GM23248 (cell line): ENCODE measurements at places on chromosomes 7 and 10.

DNA sequence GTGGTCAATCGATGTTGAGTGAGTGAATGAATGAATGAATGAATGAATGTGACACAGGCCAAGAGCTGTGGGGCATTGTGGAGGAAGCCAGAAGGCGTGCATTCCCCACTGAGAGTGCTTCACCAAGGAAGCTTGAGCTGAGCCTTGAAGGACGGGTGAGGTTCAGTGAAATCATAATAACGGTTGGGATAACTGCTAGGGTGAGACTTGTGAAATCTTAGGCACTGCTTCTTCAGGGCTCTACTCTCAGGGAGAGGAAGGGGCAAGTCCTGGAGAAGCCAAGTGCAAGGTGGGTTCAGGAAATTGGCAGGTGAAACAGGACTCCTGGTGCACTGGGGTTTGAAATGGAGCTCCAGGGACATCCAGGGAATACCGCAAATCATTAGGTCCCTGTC lies 23.7 kb upstream of the PRKAG2 start:
- DNase-seq, result no peak
- no peaks in the 10 kb centered on the region for H3K4me1 ChIP-seq
- H3K36me3 ChIP-seq, result no peaks in the 10 kb centered on the region
- H3K27ac ChIP-seq, result no peak overlapping the region
- H3K4me3 ChIP-seq, result no peak overlapping the region
- H3K27me3 ChIP-seq, result peaks cover 54% of the 10 kb centered on the region

- H3K4me3 ChIP-seq, result no peak overlapping the region
- H3K27me3 ChIP-seq, result no peaks in the 10 kb centered on the region
Measured at GRCh38 chr10:29623797-29624196, 11.0 kb downstream of the SVIL start.

GRCh38 chr10:101233443-101233842 lies 4.2 kb upstream of the LBX1 start:
- peaks cover 94% of the 10 kb centered on the region for H3K27me3 ChIP-seq
- no peaks in the 10 kb centered on the region for H3K36me3 ChIP-seq
- no peak for DNase-seq
- H3K27ac ChIP-seq, result no peak overlapping the region
- peaks cover 3% of the 10 kb centered on the region; the same call in 1 of the 2 replicates for H3K4me1 ChIP-seq
- no peak overlapping the region for H3K4me3 ChIP-seq

GRCh38 chr10:38007551-38007950 lies 2.9 kb upstream of the ZNF33A start:
- no peaks in the 10 kb centered on the region for H3K36me3 ChIP-seq
- no peaks in the 10 kb centered on the region for H3K27me3 ChIP-seq
- no peak overlapping the region for H3K27ac ChIP-seq
- no peak for DNase-seq

- H3K4me3 ChIP-seq, result no peak overlapping the region
- no peaks in the 10 kb centered on the region for H3K27me3 ChIP-seq
- no peak for DNase-seq
- no peak overlapping the region for H3K27ac ChIP-seq
- no peaks in the 10 kb centered on the region for H3K36me3 ChIP-seq
- H3K4me1 ChIP-seq, result no peaks in the 10 kb centered on the region
Measured at GRCh38 chr7:122072924-122073599, 71.0 kb downstream of the AASS start.

DNA sequence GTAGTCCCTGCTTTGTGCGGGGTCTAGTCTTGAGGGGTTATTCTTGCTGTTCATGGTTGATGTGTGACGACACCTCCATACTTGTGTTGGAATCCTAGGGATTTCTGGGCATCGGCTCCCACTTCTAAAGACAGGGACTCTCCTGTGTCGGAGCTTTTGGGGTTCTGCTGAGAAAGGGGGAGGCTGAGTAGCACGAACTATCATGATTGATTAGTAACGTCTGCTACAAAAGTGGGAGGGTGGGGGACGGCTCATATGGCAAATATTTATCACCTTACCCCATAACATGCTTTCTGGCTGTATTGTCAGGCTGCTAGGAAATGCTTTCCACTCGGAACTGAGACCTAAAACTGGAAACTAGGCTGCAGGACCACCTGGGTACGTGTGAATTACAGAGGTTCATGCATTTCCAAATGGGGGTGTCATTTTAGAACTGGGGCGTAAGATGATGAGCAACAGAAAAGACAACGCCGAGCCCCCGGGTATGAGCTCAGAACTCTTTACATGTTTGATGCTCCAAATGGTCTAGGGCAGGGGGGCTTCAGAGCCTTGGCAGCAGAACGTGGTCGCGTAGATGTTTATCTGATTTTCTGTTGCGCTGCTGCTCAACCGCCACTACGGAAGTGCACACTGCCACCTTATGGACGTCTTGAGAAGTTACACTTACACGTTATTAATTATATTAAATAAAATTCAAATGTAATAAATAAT lies 15.1 kb upstream of the NME8 start:
- H3K27ac ChIP-seq, result no peak overlapping the region
- no peaks in the 10 kb centered on the region for H3K4me1 ChIP-seq
- H3K4me3 ChIP-seq, result peak overlapping the region; percentile 64
- no peaks in the 10 kb centered on the region for H3K27me3 ChIP-seq
- no peaks in the 10 kb centered on the region for H3K36me3 ChIP-seq
- peak; percentile 71 for DNase-seq

GRCh38 chr10:31076610-31076988 lies 44.9 kb upstream of the ZNF438 start:
- no peaks in the 10 kb centered on the region for H3K36me3 ChIP-seq
- H3K4me1 ChIP-seq, result peaks cover 38% of the 10 kb centered on the region
- DNase-seq, result no peak
- H3K27me3 ChIP-seq, result no peaks in the 10 kb centered on the region
- H3K27ac ChIP-seq, result peak overlapping the region; percentile 74; the same call in 1 of the 2 replicates

DNA sequence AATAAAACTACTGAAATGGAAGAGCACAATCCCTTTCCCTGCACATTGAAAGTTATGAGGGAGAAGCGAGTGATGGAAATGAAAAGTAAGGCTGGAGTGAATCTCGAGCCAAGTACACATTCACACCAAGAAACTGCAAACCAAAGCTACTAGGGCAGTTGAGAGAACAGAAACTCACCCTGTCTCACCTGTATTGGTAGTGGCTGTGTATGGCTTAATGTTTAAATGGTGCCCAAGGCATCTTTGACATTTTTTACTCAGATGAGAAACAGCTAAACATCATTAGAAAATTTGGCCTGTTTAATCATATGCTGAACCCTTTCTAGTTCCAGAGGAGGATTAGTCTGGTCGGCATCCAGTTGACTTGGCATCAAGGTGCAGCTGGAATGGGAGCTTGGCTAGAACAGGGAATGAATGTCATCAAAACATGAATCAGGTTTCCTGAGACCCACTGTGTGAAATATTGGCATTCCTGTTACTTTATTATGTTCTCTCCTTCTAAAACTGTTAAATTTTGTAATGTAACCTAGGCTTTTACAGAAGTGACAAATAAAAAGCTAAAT lies 840.8 kb downstream of the GRM8 start:
- H3K27me3 ChIP-seq, result no peaks in the 10 kb centered on the region
- H3K36me3 ChIP-seq, result no peaks in the 10 kb centered on the region
